ENCODE measurements at places on chromosomes 13 and 19. TPM values are rescaled to one million over a fixed set of nuclear protein-coding genes. Genes with fewer than 3 reads are reported as not detected.

METTL21C gene
- total RNA-seq = not detected

CGB5 gene
- total RNA-seq = not detected

NCR1 gene
- not detected for total RNA-seq

PINLYP gene
- 0.55 TPM for total RNA-seq

KIR3DL2 gene
- not detected for total RNA-seq

WDR88 gene
- not detected for total RNA-seq

MYDGF gene
- total RNA-seq = 419 TPM

SMIM17 gene
- 0.14 TPM for total RNA-seq

ZMYM5 gene
- 12.8 TPM for total RNA-seq

ATP7B gene
- total RNA-seq = 2.3 TPM

FBL gene
- 157 TPM for total RNA-seq

ANKRD27 gene
- 33.7 TPM for total RNA-seq

Measured in smooth muscle cell of bladder (primary cell).